PC-9 (cell line): ENCODE measurements at places on chromosomes 16 and 17. TPM values are rescaled to one million over a fixed set of nuclear protein-coding genes. Genes with fewer than 3 reads are reported as not detected.

DOC2A gene
- total RNA-seq, result 11.0 and 11.3 TPM in 2 replicates

DNAH9 gene
- total RNA-seq, result not detected in 2 replicates

KRT12 gene
- not detected in 2 replicates for total RNA-seq

CLEC19A gene
- total RNA-seq, result 0.38 and 0.41 TPM in 2 replicates

PIRT gene
- not detected in 2 replicates for total RNA-seq

SMTNL2 gene
- not detected in 2 replicates for total RNA-seq

MYH2 gene
- total RNA-seq, result not detected in 2 replicates

LMF1 gene
- 31.3 and 35.6 TPM in 2 replicates for total RNA-seq

KRTAP9-8 gene
- total RNA-seq, result not detected in 2 replicates

TIMP2 gene
- total RNA-seq, result 90.5 and 114 TPM in 2 replicates

CA5A gene
- 0.05 and 0.26 TPM in 2 replicates for total RNA-seq

ATP2A1 gene
- total RNA-seq, result 8.3 and 10.7 TPM in 2 replicates

RBFOX1 gene
- not detected in 2 replicates for total RNA-seq

PYY gene
- total RNA-seq, result not detected in 2 replicates

ABCA3 gene
- total RNA-seq, result 6.2 and 8.0 TPM in 2 replicates

KRT17 gene
- 29.0 and 80.8 TPM in 2 replicates for total RNA-seq

ADORA2B gene
- total RNA-seq, result 32.6 and 42.7 TPM in 2 replicates

SLFN14 gene
- not detected in 2 replicates for total RNA-seq

FGF11 gene
- 15.2 and 23.2 TPM in 2 replicates for total RNA-seq

SOST gene
- not detected in 2 replicates for total RNA-seq

GPR142 gene
- not detected in 2 replicates for total RNA-seq

PLA2G10 gene
- total RNA-seq, result 5.8 and 9.0 TPM in 2 replicates

MAPK8IP3 gene
- total RNA-seq, result 119 and 125 TPM in 2 replicates

EXOC3L1 gene
- 0.35 TPM in 1 of 2 replicates, not detected in the other for total RNA-seq

CES3 gene
- total RNA-seq, result 9.1 and 10.1 TPM in 2 replicates

GNGT2 gene
- total RNA-seq, result 7.4 and 9.4 TPM in 2 replicates

NACA2 gene
- total RNA-seq, result not detected in 2 replicates

FAM20A gene
- not detected in 2 replicates for total RNA-seq

PRSS36 gene
- 4.1 and 6.8 TPM in 2 replicates for total RNA-seq

ALOX15B gene
- total RNA-seq, result not detected in 2 replicates

MYH10 gene
- 1.6 and 1.7 TPM in 2 replicates for total RNA-seq

STH gene
- not detected in 2 replicates for total RNA-seq

CFAP97D1 gene
- total RNA-seq, result not detected in 2 replicates

ACSM2A gene
- total RNA-seq, result not detected in 2 replicates

SLC6A2 gene
- 0.50 and 0.61 TPM in 2 replicates for total RNA-seq

OMG gene
- not detected in 2 replicates for total RNA-seq

TEX19 gene
- total RNA-seq, result 0.24 and 0.28 TPM in 2 replicates

BCL6B gene
- 0.28 and 0.48 TPM in 2 replicates for total RNA-seq

PABPN1L gene
- total RNA-seq, result not detected in 2 replicates

MSLN gene
- total RNA-seq, result 59.9 and 86.4 TPM in 2 replicates
